ENCODE measurements at places on chromosomes 2 and 18.

DNA sequence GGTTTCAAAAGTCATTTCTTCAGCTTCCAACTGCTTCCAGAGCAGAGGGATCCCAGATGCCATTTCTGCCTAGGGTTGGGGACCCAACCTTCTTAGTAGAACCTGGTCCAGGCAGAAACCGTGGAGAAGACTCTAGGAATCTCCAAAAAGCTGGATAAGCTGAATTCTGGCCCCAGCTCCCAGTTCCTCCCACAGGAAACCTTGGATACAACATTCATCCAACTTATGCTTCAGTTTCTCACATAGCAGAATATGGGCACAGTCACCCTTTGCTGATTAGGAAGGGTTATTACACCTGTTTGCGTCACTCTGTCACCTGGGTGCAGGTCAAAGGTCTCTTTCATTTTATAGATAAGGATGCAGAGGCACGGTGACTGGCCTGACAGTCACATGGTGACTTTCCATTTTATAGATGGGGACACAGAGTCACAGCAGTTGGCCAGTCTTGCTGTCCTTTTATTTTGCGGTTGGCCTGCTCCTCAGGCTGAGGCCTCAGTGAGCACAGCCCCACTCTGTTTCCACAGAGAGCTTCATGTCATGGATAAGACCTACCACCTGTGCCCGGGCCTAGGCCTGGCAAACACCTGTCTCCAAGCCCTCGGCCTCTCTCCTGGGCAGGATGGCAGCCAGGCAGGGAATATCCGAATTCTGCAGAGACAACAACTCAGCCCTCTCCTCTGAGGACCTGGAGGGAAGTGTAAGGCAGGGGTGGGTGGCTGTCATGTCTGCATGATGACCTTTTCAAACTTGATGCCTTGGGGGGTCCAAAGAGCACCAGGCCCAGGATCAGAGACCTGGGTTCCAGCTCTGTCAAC lies 148.8 kb downstream of the SMAD7 start:
- DNase-seq, result no peak

DNA sequence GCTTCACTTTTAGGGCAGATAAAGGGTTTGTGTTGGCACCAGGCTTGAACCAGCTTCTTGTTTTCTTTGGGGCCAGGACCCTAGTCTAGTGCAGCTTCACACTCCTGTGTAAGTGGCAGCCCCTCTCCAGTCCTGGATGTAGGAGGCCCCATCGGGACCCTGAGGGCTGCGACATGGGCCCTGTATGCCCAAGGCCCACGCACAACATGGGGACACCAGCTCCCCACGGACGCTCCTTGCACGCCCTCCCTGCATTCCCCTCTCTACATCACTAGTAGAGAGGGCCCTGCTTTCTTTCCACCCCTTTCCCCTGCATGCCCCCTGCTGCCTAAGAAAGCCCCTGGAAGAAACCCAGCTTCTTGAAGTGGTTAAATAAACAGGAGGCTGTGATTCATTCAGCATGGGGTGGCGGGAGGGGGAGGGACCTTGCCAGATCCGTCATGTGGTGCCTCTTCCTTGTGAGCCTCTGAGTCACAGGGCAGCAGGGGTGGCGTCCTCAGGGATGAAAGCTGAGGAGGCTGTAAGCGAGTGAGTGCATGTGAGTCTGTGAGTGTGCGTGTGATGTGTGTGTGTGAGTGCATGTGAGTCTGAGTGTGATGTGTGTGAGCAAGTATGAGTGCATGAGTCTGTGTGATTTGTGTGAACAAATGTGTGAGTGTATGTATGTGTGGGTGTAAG lies 42.5 kb downstream of the COPS8 start:
- DNase-seq, result no peak

DNA sequence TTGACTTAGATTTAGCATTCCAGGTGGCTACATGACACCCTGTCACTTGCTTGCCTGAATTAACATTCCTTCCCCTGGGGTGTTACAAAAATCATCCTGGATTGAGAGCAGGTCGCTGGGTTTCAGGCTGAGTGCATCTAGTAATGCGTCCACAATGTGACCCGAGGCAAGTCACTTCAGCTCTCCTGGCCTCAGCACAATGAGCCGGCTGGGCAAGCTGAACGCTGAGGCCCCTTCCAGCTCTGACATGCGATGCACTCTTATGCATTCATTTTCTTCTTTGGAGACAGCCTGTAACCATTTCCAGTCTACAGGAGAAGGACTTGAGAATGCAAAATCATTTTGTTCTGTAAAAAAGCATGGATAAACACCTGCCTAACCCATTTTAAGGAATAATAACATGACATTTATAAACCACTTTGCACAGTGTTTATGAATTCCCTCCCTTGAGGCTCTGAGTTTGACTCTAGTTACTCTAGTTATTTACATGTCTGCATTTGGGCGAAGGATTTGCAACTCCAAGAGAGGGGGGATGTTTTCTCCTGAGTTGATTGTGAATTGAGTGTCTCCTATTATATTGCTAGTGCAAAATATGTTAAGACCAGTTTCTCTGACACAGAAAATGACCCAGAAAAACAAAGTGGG lies 63.0 kb upstream of the CPO start:
- no peak for DNase-seq

DNA sequence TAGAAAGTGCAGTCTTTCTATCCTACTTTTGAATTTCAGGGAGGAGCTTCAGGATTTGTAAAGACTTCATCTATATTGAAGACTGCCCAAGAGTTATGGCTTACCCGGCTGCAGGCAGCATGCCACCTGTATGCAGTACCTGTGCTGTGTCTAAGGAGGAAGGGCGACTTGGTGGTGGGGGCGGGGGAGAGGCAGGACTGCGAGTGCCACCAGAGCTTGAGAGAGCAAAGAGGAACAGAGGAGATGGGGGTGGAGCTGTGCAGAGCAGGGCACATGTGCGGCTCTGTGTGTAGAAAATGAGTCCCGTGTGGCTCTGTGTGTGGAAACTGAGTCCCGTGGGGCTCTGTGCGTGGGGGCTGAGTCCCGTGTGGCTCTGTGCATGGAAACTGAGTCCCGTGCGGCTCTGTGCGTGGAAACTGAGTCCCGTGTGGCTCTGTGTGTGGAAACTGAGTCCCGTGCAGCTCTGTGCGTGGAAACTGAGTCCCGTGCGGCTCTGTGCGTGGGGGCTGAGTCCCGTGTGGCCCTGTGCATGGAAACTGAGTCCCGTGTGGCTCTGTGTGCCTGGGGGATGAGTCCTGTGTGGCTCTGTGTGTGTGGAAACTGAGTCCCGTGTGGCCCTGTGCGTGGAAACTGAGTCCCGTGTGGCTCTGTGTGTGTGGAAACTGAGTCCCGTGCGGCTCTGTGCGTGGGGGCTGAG lies 43.2 kb downstream of the LDLRAD4 start:
- DNase-seq, result no peak

DNA sequence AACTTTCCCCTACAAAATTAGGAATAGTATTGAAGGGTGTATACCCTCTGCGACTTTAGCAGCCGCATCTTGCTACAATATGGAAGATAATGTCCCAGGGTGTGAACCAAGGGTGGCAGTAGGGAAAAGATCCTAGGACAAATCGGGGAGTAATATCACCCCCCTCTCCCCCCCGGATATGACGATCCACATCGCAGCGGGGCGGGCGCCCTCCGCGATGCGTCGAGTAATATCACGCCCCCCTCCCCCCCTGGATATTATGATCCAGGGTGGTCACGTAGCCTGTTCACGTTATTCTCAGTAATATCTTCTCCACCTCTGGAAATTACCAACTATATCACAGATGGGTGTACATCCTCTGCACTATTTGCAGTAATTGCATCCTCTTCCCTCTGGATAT lies 82.9 kb downstream of the DAPL1 start:
- no peak for DNase-seq

GRCh38 chr2:46232860-46233259 lies 64.3 kb upstream of the EPAS1 start:
- DNase-seq, result no peak

- no peak for DNase-seq
Observed at GRCh38 chr2:106965611-106966010, 79.6 kb upstream of the ST6GAL2 start.

- no peak for DNase-seq
Observed at GRCh38 chr18:37327063-37327577, 238.5 kb downstream of the CELF4 start.

GRCh38 chr2:41187376-41188122 lies 735.7 kb upstream of the SLC8A1 start:
- DNase-seq, result no peak

DNA sequence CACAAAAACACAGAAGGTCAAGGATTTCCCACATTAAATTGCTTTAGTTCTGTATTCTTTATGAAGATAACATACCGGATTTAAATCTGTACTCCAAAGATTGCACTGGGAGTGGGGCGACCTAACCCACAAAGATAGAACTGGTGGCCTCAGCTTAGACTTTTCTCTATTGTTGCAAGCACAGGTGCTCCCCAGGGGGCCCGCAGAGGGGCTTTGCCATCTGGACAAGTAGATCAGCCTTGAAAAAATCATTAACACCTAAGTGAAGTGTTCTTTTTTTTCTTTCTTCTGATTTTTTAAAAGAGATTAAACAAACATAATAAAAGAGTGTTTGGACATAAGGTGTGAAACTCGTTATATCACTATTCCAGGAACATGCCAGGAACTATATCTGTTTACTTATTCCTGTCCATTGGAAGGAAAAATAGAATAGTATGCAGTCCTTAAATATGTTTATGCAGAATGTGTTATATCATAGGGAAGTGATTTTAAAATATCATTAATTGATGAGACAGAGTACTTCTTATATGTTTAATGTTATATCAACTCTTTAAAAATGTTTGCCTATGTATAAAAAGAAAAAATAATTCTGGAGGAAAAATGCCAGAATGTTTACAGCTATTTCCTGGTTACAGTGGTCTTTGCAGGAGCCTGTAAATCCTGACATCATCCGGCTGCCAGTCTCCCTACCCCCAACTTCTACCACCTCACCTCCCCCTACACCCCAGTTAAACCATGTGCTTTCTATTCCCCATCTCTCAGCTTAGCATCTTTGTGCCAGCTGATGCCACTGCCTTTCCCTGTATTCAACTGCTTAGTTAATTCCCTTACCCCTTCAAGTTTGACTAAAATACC lies 679.2 kb downstream of the CNTNAP5 start:
- no peak for DNase-seq

DNA sequence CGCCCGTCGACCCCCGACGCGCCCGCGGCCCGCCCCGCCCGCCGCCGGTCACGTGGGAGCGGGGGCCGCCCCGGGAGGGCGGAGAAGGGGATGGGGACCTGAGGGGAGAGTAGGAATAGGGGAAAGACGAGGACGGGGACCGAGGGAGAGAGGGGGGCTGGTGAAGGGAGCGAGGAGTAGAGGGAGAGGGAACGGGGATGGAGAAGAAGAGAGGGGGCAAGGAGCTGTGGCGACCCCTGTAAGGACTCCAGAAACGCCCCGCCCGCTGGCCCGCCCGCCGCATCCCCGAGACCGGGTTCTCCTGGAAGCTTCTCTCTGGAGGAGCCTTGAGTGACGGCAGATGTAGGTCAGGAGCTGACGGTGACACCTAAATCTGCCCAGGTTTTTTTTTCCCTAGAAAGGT lies 615 bp downstream of the ADNP2 start:
- peak; percentile 43 for DNase-seq

GRCh38 chr2:139260052-139260430 lies 479.9 kb upstream of the NXPH2 start:
- no peak for DNase-seq

GRCh38 chr2:69216535-69217332 lies 170.3 kb downstream of the GFPT1 start:
- no peak for DNase-seq

DNA sequence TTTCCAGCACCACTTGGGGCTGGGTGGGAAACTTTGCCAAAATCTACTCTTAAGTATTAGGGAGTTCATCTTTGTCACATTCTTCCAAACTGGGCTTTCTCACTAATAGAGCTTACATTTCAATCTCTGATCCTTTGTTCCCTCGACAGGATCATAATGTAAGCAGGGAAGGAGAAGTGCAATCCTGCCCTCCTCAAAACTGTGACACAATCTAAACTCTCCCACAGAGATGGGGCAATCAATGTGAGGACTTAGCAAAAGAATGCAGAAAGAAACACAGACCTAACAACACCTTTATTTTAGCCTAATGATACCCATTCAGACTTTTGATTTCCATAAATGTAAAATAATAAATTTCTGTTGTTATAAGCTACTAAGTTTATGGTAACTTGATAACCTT lies 40.8 kb downstream of the DSEL start:
- DNase-seq, result no peak

DNA sequence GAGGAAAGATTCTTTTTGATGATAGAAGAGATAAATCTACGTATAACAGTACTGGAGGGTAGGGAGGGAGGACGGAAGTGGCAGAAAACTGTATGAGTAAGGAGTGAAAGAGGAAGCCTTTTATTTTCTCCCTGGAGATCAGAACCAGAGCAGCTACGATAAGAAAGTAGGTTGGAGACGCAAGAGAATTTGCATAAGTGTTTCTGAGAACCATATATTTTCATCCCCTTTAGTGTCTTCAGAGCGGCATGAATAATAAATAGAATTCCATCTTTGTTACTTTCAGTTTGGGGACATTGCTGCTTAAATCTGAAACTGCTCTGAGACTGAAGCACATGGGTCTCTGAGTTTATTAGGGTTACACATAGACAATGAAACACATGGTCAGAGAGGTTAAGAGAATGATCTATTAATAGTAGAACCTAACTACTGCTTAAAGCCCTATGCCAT lies 230.2 kb upstream of the TNP1 start:
- DNase-seq, result peak; percentile 32
